ENCODE measurements at places on chromosomes 1 and 21. TPM values are rescaled to one million over a fixed set of nuclear protein-coding genes. Genes with fewer than 3 reads are reported as not detected.
A peak's percentile ranks its signal among the peaks of the same experiment; 100 is the strongest.

DNA sequence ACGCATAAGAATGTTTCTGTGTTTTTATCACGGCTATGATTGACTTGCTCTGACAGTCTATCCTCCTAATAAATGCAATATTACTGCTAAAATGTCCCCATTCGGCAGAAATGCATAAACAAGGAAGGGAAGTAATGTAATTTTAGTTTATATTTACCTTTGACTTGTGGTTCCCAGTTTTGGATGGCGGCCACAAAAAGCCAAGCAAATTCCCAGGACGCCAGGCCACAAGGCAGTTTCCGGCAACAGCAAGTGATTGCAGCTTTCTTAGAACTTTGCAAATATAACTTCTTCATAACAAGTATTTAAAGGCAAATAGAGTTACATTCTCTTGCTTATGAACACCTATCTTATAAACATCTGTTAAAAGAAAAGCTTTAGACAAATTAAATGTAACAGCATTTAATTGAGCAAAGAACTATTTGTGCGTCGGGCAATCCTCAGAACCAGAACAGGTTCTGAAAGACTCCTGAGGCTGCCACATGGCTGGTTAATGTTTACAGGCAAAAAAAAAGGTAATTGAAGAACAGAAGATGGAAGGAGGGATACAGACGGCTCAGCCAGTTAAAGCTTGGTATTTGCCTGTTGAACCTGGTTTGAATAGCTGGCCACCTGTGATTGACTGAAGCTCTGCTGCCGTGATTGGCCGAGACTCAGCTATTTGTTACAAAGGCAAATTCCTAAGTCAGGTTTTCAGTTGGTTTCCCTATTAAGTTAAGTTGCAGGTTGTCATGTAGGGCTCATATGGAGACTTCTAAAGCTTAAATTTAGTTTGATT, 80.8 kb downstream of the C21orf91 start:
- no peaks in the 10 kb centered on the region for H3K4me1 ChIP-seq
- H3K27me3 ChIP-seq, result no peaks in the 10 kb centered on the region
- H3K36me3 ChIP-seq, result no peaks in the 10 kb centered on the region
- no peak for DNase-seq

- H3K27me3 ChIP-seq, result no peaks in the 10 kb centered on the region
- H3K36me3 ChIP-seq, result no peaks in the 10 kb centered on the region
- no peak overlapping the region for H3K4me3 ChIP-seq
- no peak overlapping the region for H3K27ac ChIP-seq
Observed at GRCh38 chr21:34923202-34923601, 125.9 kb downstream of the RUNX1 start.

DNA sequence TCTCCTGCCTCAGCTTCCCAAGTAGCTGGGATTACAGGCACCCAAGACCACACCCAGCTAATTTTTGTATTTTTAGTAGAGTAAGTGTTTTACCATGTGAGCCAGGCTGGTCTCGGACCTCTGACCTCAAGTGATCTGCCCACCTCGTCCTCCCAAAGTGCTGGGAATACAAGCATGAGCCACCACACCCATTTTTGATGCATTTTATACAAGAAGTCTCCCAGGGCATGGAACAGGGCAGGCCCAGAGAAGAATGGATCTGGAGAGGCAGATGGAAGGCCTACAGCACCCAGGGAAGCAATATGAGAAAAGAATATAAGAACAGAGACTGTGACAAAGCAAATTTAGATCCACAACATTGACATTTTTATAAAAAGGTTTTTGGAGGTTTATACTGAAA, 18.8 kb upstream of the IFNAR1 start:
- no peak overlapping the region for H3K4me3 ChIP-seq
- H3K4me1 ChIP-seq, result peaks cover 36% of the 10 kb centered on the region
- no peak for DNase-seq
- H3K27ac ChIP-seq, result no peak overlapping the region

- no peaks in the 10 kb centered on the region for H3K36me3 ChIP-seq
- DNase-seq, result peak; percentile 9
- no peak overlapping the region for H3K27ac ChIP-seq
- no peak overlapping the region for H3K4me3 ChIP-seq
- H3K27me3 ChIP-seq, result peaks cover 10% of the 10 kb centered on the region
Observed at GRCh38 chr1:183306317-183307042, 111.7 kb downstream of the NMNAT2 start.

- H3K36me3 ChIP-seq, result no peaks in the 10 kb centered on the region
- DNase-seq, result no peak
- H3K27ac ChIP-seq, result no peak overlapping the region
- no peak overlapping the region for H3K4me3 ChIP-seq
Observed at GRCh38 chr1:234262754-234263105, 110.5 kb upstream of the COA6 start.

DNA sequence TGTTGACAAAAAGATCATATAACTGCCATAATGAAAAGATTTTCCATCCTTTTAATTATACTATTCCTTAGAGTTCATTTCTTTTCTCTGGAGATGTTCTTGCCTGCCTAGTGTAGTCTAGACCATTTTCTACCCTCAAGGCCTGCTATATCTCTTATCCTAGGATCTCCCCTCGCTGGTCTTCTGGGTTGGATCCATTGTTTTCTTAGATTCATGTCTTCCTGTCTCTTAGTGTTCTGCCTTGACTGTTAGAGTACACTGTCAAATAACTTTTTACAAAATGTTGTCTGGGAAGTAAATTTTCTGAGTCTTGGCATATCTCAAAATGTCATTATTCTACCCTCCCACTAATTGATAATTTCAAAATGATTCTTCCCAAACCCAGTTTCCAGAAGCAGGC, 66.6 kb downstream of the TRAF5 start:
- H3K27ac ChIP-seq, result no peak overlapping the region
- H3K4me3 ChIP-seq, result no peak overlapping the region
- no peaks in the 10 kb centered on the region for H3K27me3 ChIP-seq
- H3K4me1 ChIP-seq, result no peaks in the 10 kb centered on the region
- DNase-seq, result no peak
- H3K36me3 ChIP-seq, result peaks cover 9% of the 10 kb centered on the region

GRCh38 chr21:41475714-41476420, 32.1 kb downstream of the TMPRSS2 start:
- DNase-seq, result no peak
- no peaks in the 10 kb centered on the region for H3K4me1 ChIP-seq
- no peak overlapping the region for H3K4me3 ChIP-seq
- H3K27ac ChIP-seq, result no peak overlapping the region
- H3K36me3 ChIP-seq, result no peaks in the 10 kb centered on the region

DNA sequence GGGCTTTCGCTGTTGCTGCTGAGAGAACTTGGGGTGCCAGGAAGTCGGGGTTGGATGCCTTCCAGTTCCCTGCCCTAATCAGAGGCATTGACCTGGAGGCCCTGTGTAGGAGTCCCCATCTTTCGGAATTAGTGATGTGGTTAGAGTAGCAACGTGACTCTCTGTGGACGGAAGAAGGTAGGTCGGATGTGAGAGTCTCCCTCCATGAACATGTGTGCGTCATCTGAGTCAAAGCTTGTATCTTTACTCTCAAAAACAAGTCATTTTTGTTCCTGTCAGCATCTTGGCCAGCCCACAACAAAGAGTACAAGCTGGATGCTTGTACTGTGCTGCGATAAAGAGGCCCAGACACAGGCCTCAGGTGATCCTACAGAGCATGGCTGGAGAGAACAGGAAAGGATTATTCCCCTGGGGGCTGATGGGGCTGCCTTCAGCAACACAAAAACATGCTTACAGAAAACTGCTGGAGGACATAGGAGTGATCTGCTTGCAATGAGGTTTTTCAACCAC, 31.0 kb upstream of the IL10 start:
- H3K27me3 ChIP-seq, result peaks cover 29% of the 10 kb centered on the region
- no peaks in the 10 kb centered on the region for H3K4me1 ChIP-seq
- H3K4me3 ChIP-seq, result no peak overlapping the region

GRCh38 chr1:174114788-174115448, 44.4 kb upstream of the RABGAP1L start:
- 0 out of 2 replicates have a peak, but pooled peaks cover 4% of the 10 kb centered on the region for H3K27me3 ChIP-seq
- no peak overlapping the region for H3K27ac ChIP-seq
- DNase-seq, result peak; percentile 54
- H3K36me3 ChIP-seq, result no peaks in the 10 kb centered on the region
- no peak overlapping the region for H3K4me3 ChIP-seq
- H3K4me1 ChIP-seq, result no peaks in the 10 kb centered on the region

DNA sequence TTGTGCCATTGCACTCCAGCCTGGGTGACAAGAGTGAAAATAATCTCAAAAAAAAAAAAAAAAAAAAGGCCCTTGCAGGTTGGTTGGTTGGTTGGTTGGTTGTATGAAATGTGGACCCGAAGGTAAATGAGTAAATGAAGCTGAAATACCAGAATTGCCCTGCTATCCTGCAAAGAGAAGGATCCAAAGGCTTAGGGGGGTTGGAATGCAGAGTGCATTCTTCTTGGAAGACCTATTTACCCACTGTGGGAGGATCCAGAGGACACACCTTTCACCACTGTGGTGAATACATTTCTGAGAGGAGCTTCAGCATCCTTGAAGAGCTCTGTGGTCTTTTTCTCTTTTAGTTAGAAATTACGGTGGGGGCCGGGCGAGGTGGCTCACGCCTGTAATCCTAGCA, 28.7 kb upstream of the EIF4G3 start:
- H3K4me1 ChIP-seq, result no peaks in the 10 kb centered on the region
- H3K27me3 ChIP-seq, result peaks cover 8% of the 10 kb centered on the region
- no peak overlapping the region for H3K27ac ChIP-seq
- H3K4me3 ChIP-seq, result no peak overlapping the region

Gene C8A
- total RNA-seq, result 0.09 TPM

Gene FNDC10
- total RNA-seq, result 6.3 TPM

Gene IL10
- total RNA-seq, result not detected

Gene PYHIN1
- total RNA-seq, result not detected

Gene ATP6V1G3
- not detected for total RNA-seq

Gene KRTAP13-3
- total RNA-seq, result not detected

Gene PLPPR4
- total RNA-seq, result not detected

Gene VANGL1
- total RNA-seq, result 12.7 TPM

Gene TNFSF4
- total RNA-seq, result 0.16 TPM
